ENCODE measurements at places on chromosomes 7 and 10. TPM values are rescaled to one million over a fixed set of nuclear protein-coding genes. Genes with fewer than 3 reads are reported as not detected.

The KRIT1 gene
- 4.7 TPM for polyA plus RNA-seq

The CYP26A1 gene
- not detected for polyA plus RNA-seq

The LRRC61 gene
- 1.6 TPM for polyA plus RNA-seq

The HERC4 gene
- 14.3 TPM for polyA plus RNA-seq

DNA sequence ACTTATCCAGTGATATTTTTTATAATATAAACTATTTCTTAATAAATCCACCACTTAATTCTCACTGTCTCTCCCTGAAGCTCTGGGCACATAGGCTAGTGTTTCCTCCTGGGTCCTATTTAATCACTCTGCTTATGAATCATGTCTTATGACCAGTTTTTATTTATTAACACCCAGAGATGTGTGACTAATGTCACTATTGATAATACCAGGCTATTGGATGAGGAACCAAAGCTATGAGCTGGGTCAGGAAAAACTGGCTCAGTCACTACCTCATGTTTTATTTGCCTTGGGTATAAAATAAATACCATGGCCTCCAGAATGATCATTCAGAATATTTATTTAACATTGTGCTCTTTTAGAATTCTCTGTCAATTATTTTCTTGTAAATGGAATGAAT, 5.2 kb downstream of the SEMA3E start:
- H3K36me3 ChIP-seq: no peaks in the 10 kb centered on the region
- H3K4me1 ChIP-seq: no peaks in the 10 kb centered on the region
- no peak overlapping the region for H3K4me3 ChIP-seq

- H3K4me1 ChIP-seq: no peaks in the 10 kb centered on the region
- DNase-seq: no peak
- H3K4me3 ChIP-seq: no peak overlapping the region
These were observed 45.2 kb downstream of the WIPF3 start for GRCh38 chr7:29851487-29851886.

DNA sequence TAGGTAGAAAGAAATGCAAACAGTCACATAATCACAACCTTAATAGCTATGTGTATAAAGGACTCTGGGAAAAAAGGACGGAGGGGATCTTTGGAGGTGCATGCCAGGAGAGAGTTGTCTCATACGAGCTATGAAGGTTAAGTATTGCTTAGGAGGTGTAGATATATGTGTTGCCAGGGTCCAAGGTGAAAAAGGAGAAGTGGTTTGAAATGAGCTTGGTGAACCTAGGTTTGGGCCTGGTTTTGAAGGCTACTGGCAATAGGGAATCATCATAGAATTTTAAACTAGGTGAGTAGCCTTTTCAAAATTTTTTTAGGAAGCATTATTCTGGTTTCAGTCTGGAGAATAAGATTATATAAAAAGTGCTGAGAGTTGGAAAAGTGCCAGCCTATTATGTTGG, 336.8 kb downstream of the AUTS2 start:
- no peak overlapping the region for H3K4me3 ChIP-seq
- no peak for DNase-seq
- H3K4me1 ChIP-seq: no peaks in the 10 kb centered on the region
- H3K27ac ChIP-seq: no peak overlapping the region

- peak overlapping the region; percentile 96 for H3K4me3 ChIP-seq
- peaks cover 44% of the 10 kb centered on the region for H3K4me1 ChIP-seq
- DNase-seq: peak; percentile 89
- H3K27ac ChIP-seq: peak overlapping the region; percentile 100
- H3K27me3 ChIP-seq: no peaks in the 10 kb centered on the region
- H3K36me3 ChIP-seq: peaks cover 27% of the 10 kb centered on the region
These were observed 982 bp downstream of the SFXN3 start for GRCh38 chr10:101031796-101032636.

- no peak overlapping the region for H3K27ac ChIP-seq
- no peak overlapping the region for H3K4me3 ChIP-seq
- no peak for DNase-seq
- no peaks in the 10 kb centered on the region for H3K4me1 ChIP-seq
- H3K27me3 ChIP-seq: no peaks in the 10 kb centered on the region
These were observed 449.4 kb downstream of the TNS3 start for GRCh38 chr7:47132471-47132870.

DNA sequence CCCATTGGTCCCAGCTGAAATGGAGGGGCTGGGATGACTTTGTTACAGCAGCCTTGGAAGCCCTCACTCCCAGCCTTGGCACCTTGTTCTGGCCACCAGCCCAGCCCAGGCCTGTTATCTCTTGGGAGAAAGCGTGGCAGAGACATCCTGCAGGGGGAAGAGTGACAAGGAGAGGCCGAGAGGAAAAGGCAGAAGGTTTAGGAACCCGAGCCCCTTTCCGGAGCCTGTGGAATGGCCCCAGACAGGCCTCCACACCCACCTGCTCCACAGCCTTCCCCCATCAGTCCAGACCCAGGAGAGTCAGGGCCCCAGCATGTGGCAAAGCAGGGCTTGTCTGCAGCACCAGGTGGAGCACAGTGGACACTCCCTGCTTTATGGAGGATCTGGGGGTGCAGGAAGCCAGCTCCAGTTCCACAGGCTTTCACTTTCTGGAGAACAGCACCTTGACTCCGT, 24.1 kb upstream of the TRIM8 start:
- peaks cover 2% of the 10 kb centered on the region for H3K4me1 ChIP-seq
- H3K27me3 ChIP-seq: no peaks in the 10 kb centered on the region
- DNase-seq: no peak
- H3K36me3 ChIP-seq: peaks cover 61% of the 10 kb centered on the region
- H3K27ac ChIP-seq: no peak overlapping the region

DNA sequence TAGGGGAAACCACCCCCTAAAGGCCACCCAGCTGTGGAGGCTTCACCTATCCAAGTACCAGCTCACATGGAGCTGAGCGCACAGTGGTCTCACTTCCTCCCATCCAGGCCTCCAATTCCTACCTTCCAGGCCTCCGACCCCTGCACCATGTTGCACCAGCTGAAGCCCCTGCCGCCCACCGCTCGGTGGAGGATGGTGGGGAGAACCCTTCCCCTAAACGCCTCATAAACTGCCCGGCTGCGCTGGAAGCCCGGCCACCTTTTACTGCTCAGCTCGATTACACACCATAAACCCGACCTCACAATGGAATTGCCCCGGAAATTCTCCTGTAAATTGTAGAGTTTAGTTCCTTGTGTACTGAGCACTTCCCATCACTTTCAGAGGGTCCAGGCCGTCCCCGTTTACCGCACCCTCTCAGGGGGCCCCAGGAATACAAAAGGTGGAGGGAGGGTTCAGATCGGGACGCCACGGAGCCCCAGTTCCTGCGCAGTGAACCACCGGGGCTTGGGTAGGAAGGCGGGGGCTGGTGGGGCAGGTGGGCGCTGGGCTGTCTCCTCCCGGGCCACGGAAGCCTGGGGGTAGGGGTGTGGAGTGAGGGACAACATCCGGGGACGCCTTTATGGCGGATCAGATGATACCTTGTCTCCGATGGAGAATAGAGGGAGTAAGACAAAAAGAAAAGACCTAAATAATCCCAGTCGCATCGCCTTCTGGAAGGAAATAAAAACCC, 1.4 kb upstream of the HOXA7 start:
- H3K4me1 ChIP-seq: peaks cover 51% of the 10 kb centered on the region
- H3K4me3 ChIP-seq: no peak overlapping the region
- H3K27ac ChIP-seq: no peak overlapping the region
- no peaks in the 10 kb centered on the region for H3K36me3 ChIP-seq

- no peak overlapping the region for H3K27ac ChIP-seq
- no peaks in the 10 kb centered on the region for H3K4me1 ChIP-seq
- H3K4me3 ChIP-seq: no peak overlapping the region
- H3K27me3 ChIP-seq: no peaks in the 10 kb centered on the region
- no peaks in the 10 kb centered on the region for H3K36me3 ChIP-seq
These were observed 239.3 kb downstream of the AUTS2 start for GRCh38 chr7:69837387-69838068.

- H3K4me3 ChIP-seq: no peak overlapping the region
- peaks cover 6% of the 10 kb centered on the region for H3K36me3 ChIP-seq
- peak; percentile 93 for DNase-seq
- H3K27me3 ChIP-seq: no peaks in the 10 kb centered on the region
These were observed 68.3 kb downstream of the PRKAG2 start for GRCh38 chr7:151808400-151809145.

- DNase-seq: no peak
- no peaks in the 10 kb centered on the region for H3K36me3 ChIP-seq
- H3K4me3 ChIP-seq: no peak overlapping the region
- no peaks in the 10 kb centered on the region for H3K27me3 ChIP-seq
- H3K4me1 ChIP-seq: peaks cover 3% of the 10 kb centered on the region
These were observed 239.8 kb downstream of the SUGCT start for GRCh38 chr7:40374575-40374974.

- H3K36me3 ChIP-seq: no peaks in the 10 kb centered on the region
- no peak overlapping the region for H3K4me3 ChIP-seq
- no peak for DNase-seq
These were observed 1.3 kb upstream of the SCRN1 start for GRCh38 chr7:29990931-29991330.

Data from CD14-positive monocyte (primary cell).